ENCODE measurements at places on chromosomes 7 and 10.

DNA sequence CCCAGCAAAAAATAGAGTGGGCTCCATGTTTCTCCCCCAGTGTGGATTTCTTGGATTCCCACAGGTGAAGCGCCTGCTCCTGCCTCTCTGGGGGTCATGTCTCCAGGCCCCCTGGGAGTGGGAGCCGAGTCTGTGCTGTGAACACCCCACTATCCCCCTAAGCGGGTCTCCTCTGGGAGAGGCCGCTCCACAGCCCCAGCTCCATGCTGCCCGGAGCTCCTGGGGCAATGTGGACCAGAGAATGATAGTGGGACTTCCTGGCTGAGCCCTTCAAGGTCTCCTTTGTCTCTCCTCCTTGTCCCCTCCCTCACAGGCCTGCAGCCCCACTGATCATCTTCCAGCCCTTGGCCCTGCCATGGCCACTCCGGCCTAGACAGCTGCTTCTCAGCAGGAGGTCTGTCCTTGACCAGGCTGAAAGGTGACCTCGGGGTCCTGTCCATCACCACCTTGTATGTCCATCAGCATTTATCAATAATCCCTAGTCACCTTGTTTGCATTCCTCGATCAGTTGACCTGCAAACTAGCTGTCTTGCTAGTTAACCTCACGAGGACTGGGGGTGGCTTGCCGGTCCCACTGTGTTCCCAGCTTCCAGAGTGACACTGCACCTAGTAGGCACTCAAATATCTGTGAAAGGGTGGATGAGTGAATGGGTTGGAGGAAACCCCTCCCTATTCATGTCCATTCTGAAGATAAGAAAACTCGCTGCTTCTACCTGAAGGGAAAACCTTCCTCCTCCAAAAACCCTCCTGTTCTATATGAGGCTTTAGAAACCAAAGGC, 776 bp upstream of the CALML3 start:
- no peak for DNase-seq

DNA sequence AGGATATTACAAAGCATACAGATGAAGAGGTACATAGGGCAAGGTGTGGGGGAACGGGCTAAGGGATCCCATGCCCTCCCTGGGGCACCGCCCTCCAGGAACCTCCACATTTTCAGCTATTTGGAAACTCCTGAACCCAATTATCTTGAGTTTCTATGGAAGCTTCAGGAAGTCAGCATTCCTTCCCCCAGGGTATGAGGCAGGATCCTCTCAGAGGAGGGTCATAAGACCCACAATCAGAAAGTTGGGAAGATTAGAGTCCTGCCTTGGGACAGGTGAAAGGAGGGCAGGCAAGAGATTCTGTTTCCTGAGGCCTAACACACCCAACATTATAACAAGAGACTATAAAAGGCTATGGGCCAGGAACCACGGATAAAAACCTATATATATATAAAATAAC, 98.0 kb downstream of the RALA start:
- DNase-seq: no peak

DNA sequence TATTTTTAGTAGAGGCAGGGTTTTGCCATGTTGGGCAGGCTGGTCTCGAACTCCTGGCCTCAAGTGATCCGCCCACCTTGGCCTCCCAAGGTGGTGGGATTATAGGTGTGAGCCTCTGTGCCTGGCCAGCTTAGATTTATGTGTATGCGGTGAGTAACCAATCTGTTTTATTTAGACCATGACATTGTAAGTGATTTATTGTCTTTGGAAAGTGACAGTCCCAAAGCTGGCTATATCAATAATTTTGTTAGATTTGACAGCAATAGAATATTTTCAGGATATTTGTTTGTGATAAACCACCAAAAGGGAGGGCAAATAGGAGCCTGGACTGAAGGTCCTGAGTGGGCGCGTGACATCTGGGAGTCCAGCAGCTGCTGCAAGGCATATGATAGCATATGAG, 75.7 kb downstream of the XRCC2 start:
- no peak for DNase-seq

GRCh38 chr10:61391281-61391680, 61.9 kb downstream of the TMEM26 start:
- DNase-seq: no peak

GRCh38 chr7:51278797-51279196, 37.8 kb downstream of the COBL start:
- no peak for DNase-seq

DNA sequence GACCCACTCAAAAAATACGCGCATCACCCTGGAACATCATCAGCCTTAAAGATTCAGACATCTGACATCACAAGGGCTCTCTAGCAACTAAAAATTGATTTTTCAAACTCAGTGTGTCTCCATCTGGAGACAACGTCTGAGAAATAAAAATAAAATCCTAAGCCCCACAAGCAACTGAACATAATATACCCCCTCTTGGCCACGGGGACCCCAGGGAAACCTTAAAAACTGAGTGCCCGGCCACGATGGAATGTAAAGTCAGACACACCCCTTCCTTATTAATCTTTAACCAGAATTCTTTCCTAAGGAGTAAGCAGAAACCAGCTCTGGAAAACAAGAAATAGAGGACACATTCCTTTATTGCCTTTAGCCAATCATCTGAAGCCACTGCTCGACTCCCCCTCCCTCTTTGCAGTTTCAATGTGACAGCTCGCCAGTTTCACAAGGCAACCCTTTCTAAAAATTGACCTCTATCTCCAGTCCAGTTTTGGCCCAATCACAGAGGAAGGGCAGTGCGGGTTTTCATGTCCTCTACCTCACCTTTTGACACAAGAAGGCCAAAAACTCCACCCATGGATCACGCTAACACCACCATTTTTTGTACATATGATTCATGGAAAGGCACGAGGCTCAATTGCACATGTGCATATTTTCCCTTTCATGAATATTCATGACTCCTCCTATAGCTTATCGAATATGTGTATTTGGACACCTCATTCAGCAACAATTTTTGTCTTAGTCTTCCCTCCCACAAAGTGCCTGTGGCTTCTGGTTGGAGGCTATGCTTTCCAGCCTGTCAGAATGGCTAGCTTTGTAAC, 24.2 kb downstream of the IFIT3 start:
- DNase-seq: no peak

GRCh38 chr7:140275069-140275965, 98.5 kb upstream of the KDM7A start:
- no peak for DNase-seq

GRCh38 chr7:68246189-68246633, 1249.6 kb downstream of the TYW1 start:
- no peak for DNase-seq

GRCh38 chr10:44300666-44301649, 83.9 kb downstream of the CXCL12 start:
- DNase-seq: no peak

DNA sequence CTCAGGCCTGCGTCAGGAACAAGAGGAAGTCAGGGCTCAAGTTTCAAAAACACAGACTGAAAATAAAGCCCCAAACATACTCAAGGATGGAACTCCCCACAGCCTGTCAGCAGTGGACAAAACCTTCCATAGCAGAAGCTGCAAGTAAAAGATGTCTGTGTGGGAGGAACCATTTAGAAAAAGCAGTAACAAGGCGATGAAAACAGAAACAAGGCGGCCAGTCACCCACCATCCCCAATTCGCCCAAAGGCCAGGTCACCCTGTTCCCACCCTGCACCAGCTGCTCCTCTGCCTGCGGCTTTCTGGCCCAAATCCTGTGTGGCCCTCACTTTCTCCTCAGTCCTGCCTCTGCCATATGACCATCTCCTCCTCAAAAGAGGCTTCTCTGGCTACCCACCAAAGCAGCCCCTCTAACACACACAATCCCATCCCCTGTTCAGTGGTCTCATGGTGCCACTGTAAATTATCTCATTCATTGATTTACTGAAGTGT, 27.8 kb downstream of the KCNMA1 start:
- DNase-seq: no peak

GRCh38 chr10:122121059-122121458, 132.1 kb downstream of the TACC2 start:
- DNase-seq: no peak
